ENCODE measurements at places on chromosomes 3 and 15. TPM values are rescaled to one million over a fixed set of nuclear protein-coding genes. Genes with fewer than 3 reads are reported as not detected.

- peak; percentile 51 for DNase-seq
These were observed 28.6 kb upstream of the NDUFB4 start for GRCh38 chr3:120567370-120568201.

DNA sequence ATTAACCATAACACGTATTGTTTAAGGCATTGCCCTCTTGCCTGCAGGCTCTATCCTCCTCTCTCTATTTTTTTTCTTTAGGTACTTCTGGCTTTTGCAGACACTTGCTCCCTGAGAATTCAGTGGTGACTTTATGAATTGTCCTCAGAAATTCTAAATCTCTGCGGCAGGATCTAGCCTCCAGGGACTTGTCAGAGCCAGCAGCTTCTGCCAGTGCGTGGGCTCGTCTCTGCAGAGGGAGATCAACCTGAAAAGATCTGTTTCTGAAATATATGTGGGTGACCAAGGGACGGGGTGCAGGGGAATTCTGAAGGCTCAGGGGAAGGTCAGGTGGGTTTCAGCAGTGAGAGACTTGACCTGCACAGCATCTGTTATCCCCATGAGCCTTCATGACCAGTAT is 326.1 kb upstream of the LRRFIP2 start:
- DNase-seq, result no peak

- DNase-seq, result peak; percentile 63
These were observed at the start of gene EOMES for GRCh38 chr3:27721717-27722564. Gene EOMES (minus strand): TSS chr3:27722323. CDS start chr3:27722294, 29 bp downstream.

- DNase-seq, result no peak
These were observed 14.4 kb upstream of the HTR3E start for GRCh38 chr3:184082465-184082864.

The SEMA3B gene
- total RNA-seq, result 2.0 TPM

- no peak for DNase-seq
These were observed 339.9 kb upstream of the KCNH8 start for GRCh38 chr3:18808429-18808828.

- DNase-seq, result no peak
These were observed 272 bp upstream of the SRPRB start for GRCh38 chr3:133805384-133805701.

The XCR1 gene
- not detected for total RNA-seq

- no peak for DNase-seq
These were observed 102.0 kb downstream of the IGF2BP2 start for GRCh38 chr3:185722881-185723280.

The CCR9 gene
- total RNA-seq, result not detected

- no peak for DNase-seq
These were observed 47.1 kb downstream of the SCAP start for GRCh38 chr3:47428662-47429061.

DNA sequence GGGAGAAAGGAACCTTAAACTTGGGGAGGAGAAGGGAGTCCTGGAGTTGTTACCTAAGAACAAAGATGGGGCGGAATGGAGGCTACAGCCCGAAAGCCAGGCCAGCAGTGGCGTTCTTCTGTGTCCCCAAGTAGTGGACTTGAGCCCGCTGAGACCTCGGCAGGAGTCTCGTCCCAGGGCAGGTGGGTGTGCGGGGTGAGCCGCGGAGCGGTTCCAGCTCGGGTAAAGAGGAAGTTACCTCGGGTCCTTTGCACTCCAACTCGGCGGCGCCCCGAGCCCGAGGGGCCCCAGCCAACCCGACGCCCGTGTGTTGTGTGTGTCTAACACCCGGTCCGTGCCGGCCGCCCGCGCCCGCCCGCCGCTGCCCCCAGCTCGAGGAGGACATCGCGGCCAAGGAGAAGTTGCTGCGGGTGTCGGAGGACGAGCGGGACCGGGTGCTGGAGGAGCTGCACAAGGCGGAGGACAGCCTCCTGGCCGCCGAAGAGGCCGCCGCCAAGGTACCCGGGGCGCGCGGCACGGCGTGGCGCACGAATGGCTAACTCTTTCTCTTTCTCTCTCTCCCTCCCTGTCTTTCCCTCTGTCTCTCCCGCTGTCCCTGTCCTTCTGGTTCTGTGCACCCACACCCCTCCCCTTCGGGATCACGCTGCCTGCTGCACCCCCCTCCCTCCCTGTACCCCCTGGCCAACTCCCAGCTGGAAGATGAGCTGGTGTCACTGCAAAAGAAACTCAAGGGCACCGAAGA is 959 bp downstream of the TPM1 start:
- no peak for DNase-seq
